ENCODE measurements at places on chromosomes 7 and 10. TPM values are rescaled to one million over a fixed set of nuclear protein-coding genes. Genes with fewer than 3 reads are reported as not detected.

The C10orf67 gene
- total RNA-seq: not detected

The CPED1 gene
- total RNA-seq: 12.8 TPM

The TCAF1 gene
- total RNA-seq: 99.5 TPM

The ZNF239 gene
- 7.1 TPM for total RNA-seq

The AKR1D1 gene
- total RNA-seq: not detected

The TUBB8 gene
- not detected for total RNA-seq

The ELN gene
- total RNA-seq: 0.59 TPM

The H2BK1 gene
- not detected for total RNA-seq

The UCMA gene
- total RNA-seq: not detected

The PNLIPRP3 gene
- total RNA-seq: not detected

Data from smooth muscle cell of the umbilical artery (primary cell).